ENCODE measurements at places on chromosomes 1 and 21. TPM values are rescaled to one million over a fixed set of nuclear protein-coding genes. Genes with fewer than 3 reads are reported as not detected.

MUTYH gene
- polyA plus RNA-seq, result 53.5 TPM

SLAMF9 gene
- polyA plus RNA-seq, result not detected

GRCh38 chr1:206581571-206581981 lies 30.7 kb downstream of the EIF2D start:
- no peak for DNase-seq

DNA sequence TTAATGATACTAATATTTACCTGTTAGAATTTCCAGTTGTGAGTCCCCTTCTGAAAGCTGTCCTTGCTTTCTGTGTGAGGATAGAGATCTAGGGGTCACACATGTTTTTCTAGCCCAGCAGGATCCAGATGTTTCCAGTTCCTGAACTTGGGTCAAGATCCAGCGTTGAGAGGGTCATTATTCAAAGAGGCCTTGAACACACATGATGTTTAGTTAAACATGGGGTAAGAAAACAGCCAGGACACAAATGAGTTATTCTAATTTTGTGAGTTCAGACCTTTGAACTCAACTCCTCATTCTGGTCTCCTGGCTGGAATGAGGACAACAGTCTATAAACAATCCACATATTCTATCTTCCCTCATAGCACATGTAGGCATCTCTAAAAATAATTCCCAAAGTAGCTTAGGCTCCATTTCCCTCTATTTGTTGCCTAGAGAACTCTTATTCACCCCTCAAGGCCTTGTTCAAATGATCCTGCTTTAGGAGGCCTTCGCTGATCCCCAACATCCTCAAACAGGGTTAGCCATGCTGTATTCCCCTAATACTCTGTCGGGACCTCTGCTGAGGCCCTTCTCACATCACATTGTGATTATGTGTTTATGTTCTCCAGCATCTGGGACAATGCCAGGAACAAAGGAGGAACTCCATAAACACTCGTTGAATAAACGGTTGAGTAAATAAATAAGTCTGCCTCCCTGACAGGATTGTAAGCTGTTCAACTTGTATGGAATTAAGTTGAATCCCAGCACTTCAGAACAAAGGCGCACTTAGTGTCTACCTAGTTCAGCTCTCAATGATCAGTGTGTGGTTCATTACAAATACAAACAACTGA lies 15.0 kb upstream of the KCNN3 start:
- no peak for DNase-seq

DNA sequence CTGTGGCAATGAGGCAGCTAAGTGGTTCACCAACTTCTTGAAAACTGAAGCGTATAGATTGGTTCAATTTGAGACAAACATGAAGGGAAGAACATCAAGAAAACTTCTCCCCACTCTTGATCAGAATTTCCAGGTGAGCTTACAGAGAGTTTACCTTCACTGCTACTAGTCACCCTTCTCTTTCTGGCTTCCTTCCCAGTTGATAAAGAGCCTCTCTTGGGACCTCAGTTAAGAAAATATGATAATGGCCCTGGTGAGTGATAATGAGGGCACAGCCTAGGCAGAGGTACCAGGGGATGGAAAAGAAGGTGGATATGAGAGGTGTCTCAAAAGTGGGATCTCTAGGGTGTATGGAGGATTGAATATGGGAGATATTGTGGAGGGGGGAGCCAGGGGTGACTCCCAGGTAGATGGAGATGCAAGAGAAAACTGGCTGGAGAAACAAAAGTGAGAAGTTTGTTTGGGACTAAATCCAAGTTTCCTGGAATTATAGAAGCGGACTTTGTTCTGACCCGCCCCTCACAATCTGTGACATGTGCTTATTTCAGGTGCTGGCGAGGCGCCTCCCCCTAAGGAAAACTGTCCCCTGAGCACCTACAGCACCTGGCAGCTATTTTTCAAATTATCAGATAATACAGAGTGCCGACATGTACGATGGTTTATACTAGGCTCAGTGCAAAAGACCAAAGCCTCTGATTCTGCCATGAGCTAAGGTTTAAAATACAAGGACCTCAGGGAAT lies 13.7 kb downstream of the MTARC2 start:
- no peak for DNase-seq

DNA sequence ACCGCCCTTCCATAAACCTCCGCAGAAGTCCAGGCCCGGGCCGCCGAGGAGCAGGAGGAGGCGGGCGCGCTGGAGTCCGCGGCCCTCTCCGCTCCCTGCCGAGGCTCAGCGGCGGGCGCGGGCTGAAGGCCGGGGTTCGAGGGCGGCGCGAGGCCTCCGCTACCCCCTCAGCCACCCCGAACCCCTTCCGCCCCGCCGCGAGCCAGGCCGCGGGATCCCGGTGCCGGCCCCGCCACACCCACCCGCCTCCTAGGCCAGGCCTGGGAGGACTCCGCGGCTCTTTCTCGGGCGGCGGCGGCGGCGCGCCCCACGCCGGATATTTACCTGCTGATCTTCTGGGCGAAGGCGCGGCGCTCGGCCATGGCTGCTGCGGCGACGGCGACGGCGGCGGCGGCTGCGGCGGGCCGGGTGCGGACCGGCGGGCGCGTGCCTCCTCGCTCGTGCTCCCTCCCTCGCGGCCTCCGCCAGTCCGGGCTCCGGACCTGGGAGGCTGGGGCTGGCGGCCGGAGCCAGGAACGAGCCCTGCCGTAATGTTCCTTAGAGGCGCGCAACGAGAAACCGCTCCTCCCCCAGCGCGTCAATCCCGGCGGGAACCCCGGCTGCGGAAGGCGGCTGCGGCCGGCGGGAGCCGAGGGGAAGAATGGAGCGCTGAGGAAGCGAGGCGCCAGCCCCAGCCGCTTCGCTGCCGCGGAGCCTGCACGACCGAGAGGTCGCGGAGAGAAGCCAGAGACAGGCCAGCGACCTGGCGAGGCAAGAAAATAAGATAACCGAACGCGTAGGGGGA lies at the start of gene DOCK7:
TSS of gene DOCK7 (minus strand) at position 484 of the 784 bp plus-strand sequence. CDS start at position 362, 122 bp downstream.
- peak; percentile 73 for DNase-seq

GRCh38 chr1:20551161-20551560 lies 1.2 kb upstream of the FAM43B start:
- DNase-seq, result no peak

OPRD1 gene
- polyA plus RNA-seq, result not detected

GRCh38 chr1:58815686-58816071 lies 31.8 kb upstream of the JUN start:
- DNase-seq, result no peak

DNA sequence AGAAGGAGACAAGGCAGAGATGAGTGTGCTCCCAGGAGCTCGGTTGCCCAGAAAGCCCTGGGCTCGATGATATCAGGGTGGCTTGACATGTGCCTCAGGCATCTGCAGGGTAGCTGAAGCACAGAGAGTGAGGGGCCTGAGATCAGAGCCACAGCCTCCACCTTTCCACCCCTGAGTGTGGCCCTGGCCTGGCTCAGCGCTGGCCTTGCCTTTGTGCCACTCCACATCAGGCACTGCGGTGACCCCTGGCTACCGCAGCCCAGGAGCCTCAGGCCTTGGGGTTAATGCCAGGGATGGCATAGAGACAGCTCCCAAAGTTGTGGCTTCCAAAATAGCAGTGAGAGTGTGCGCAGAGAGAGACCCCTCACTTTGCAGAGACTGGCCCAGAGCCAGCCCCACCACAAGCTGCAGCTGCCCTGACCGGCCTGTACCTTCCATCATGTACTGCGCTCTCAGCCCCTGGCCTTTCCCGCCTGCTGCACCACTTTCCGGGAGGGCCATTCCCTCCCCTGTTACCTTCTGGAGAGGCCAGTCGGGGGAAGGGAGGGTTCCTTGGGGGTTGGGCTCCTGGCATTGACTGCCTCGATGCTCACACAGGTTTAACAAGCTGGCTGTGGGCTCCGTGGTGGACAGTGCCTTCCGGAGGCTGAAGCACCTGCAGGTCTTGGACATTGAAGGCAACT lies 19.5 kb downstream of the PODN start:
- no peak for DNase-seq

- peak; percentile 4 for DNase-seq
Measured at GRCh38 chr21:33940881-33941245, 25.3 kb upstream of the ATP5PO start.

IL20 gene
- polyA plus RNA-seq, result not detected

DNA sequence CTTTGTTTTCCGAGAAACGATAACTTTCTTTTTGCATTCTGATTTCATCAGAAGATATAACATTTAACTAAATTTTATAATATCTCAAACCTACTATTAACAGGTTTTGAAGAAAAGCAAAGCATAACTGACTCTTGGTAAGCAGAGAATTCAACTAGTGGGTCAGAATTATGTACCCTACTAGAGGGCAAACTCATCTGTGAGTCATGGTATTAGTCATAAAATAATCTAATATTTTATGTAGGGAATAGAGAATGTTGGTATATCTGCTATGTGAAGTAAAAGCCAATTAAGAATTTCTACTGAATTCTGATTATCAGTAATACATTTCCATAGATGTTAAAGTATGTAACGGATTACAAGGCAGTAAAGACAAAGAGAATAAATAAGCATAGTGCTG lies 56.8 kb downstream of the USP1 start:
- DNase-seq, result no peak

DNA sequence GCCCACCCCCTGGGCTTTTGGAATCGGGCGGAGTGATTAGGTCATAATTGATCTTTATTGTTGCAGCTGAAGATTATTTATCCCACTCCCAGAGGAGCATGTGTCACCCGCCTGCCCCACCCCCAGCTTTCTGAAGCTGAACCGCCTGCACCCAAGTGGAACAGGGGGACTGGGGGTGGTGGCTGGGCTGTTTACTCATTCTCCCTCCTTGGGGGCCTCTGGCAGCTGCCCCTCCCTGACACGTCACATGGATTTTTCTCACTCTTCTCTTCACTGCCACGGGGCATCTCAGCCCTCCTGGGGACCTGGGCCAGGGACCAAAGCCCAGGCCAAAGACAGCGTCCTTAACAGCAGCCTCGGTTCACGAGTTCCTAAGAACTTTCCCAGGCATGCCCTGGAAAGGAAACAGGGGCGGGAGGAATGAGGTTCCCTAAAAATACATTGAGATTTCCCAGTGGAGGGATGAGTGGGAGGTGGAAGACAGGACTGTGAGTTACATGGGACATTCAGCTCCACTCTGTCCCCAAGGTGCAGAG lies 31.6 kb upstream of the SOX13 start:
- no peak for DNase-seq

DNA sequence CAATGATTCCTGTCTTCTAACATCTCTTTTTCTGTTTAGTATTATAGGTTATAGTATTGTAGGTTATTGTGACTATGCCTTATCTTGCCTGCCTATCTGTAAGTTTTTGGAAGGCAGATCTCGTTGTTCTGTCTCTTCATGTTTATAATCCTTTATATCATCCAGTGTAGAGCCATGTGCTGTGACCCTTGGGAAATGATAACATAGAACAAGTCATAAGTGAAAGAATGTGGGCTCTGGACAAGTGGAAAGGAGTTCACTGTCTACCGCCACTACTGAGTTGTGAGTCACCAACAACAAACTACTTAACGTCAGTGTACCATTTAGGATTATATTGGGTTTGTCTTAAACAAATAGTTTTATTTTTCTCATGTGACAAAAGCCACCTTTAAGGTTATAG lies 139.3 kb downstream of the LYPLAL1 start:
- no peak for DNase-seq

DNA sequence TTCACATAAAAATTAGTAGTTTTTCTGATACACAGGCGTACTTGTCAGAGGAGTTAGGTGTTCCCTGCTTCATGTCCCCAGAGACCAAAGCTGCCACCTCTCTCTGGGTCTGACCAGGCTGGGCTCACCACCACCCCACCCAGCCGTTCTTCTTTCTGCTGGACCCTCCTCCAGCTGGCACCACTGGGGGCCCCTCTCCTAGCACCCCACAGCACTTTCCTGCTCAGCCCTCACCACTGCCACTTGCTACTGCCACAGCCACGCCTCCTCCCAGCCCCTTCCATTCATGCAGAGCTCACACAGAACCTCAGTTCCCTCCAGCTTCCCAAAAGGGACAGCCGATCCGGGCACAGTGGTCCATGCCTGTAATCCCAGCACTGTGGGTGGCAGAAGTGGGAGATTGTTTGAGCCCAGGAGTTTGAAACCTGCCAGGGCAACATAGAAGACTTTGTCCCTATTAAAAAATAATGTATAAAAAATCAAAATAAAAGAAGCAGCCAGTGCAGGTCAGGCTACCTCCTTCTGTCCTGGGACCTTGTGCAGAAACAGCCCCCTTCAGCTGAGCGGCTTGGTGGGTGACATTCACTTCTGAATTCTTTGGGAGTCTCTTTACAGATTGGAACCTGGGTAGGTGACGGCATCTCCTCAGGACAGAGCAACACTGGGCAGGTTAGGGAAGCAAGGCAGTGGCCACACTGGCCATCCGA lies 208.3 kb downstream of the TOMM20 start:
- DNase-seq, result no peak

SPATA46 gene
- polyA plus RNA-seq, result not detected

FAM78B gene
- 0.33 TPM for polyA plus RNA-seq

- no peak for DNase-seq
Measured at GRCh38 chr1:200627575-200628222, 7.1 kb upstream of the KIF14 start.

KIF14 gene
- polyA plus RNA-seq, result 29.0 TPM

DNA sequence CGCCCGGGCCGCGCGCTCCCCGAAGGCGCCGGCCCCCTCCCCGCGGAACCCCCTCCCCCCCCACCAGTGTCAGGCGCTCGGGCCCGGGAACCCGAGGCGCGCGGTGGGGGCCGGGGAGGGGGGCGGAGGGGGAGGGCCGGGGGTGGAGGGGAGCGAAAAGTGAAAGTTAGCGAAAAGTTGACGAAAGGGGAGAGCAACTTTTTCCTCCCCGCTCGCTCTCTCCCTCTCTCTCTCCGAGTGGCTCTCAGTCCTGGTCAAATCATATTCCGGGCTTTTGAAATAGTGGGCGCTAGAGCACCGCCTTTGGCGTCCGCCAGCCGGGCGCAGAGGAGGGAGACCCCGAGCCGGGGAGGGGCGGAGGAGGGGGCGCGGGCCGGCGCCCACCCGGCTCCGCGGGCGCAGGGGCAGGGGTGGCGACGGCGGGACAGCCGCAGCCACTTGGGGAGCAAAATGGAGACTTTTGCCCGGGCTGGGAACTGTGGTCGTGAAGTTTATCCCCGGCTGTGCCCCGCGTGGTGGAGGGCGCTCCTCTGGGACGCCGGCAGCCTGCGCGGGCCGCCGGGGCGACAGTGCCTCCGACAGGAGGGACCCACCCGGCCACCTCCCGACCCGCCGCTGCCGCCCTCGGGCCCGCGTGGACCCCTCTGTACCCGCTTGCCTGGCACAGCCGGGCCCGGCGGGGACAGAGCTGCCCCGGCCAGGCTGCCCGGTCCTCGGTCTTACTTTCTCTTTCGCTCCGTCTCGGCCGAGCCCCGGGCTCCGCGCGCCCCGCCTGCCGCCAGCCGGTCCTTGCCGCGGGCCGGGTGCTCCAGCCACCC lies 697 bp downstream of the PRDM16 start:
- no peak for DNase-seq

GRCh38 chr1:231020139-231020601 lies 19.9 kb downstream of the FAM89A start:
- DNase-seq, result no peak

DCDC2B gene
- not detected for polyA plus RNA-seq

FAM3B gene
- polyA plus RNA-seq, result 0.04 TPM

GJA9 gene
- not detected for polyA plus RNA-seq

DNA sequence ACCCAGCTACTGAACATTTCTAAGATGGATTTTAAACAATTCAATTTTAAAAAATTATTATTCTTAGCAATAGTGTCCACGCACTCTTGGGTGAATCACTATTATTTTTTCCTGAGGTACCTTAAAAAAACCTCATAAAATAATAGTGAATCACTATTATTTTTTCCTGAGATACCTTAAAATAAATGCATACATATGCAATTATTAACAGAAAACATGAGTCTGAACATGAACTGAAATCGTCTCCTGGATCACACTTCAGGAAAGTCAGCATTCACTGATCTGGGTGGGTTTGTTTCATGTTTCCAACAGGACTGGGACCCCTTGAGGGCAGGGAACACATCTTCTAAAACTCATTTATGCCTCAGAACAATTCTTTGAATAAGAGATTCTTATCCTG lies 63.1 kb upstream of the IFNLR1 start:
- DNase-seq, result no peak

GRCh38 chr1:44934791-44935190 lies 51.6 kb downstream of the EIF2B3 start:
- DNase-seq, result no peak
